ENCODE measurements at places on chromosomes 16 and 17.

DNA sequence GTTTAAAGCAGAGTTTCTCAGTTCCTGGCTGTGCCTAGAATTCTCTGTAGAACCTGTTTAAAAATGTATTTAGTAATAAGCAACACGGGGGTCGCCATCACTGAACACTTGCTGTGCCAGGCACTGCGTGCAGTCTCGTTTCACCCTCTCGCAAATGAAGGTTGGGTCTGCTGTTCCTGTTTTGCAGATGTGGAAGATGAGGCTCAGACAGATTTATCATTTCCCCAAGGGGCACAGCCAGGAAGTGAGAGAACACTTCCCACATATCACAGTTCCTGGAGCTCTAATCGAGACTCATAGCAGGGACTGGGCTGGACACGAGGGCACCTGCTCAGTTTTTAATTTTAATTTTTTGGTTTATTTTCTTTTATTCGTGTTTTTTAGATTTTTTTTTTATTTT is 122.7 kb downstream of the ABCC6 start:
- no peak for DNase-seq

DNA sequence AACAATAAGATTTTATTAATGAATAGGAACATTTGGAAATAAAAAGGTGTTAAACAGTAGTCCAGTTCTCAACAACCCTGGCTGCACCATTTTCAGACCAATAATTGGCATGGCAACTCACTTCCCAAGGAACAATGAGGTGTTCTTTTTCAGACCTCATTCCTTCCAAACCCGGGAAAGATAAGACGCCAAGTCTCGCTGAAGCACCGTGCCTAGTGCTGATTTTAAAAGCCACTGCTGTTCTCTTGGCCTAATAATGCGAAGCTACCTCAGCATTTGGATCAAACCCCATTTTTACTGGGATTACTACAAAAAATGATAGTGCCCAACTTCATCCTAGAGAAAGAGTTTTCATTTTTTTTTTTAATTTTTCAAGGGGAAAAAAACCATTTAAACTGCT is 75.2 kb upstream of the NOL11 start:
- DNase-seq, result no peak

DNA sequence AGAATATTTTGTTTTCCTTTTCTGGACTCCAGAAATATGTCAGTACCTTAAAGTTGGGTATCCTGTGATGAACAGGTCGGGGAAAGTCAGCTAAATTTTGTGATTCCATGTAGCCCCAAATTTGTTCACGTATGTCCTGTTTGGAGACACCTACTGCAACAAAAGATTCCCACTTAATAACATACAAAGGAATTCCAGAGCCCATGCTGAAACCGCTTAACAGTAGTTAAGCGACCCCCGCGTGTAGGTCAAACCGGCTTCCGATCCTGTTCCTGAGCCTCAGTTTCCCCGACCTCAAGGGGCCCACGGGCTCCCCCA is 477 bp downstream of the MTHFSD start:
- no peak for DNase-seq

GRCh38 chr16:79124016-79124756 is 476.4 kb downstream of the MAF start:
- DNase-seq, result no peak

DNA sequence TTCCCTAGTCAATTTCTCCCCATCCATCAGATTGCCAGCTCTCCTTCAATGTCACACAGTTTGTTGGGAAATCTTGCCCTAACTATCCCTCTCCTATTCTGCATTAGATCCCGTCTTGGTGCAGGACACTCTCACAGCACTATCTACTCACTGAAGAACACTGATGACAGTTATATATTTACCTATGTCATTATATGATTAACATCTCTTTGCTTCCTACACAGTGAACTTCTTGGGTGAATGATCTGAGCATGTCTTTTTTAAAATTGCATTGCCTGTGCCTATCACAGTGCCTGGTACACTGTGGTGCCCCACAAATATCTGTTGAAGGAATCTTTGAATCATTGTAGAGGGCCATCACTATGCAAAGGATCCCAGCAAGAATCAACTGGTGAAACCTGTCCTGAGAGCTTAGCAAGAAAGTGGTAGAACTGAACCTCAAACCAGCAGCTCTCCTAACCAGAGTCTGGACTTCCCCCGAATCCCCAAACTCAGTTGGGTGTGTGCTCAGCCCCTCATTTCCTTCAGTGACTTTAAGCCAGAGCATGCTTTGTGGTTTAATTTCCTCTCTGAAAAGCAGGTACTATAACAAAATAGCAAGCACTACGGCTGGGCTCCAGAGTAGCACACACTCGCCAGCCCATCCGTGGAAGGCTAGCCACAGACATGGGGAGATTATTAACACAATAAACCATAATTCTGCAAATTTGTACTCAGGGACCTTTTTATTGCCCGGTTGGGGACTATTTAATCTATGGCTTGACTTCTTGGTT is 680.7 kb upstream of the SALL1 start:
- DNase-seq, result no peak

DNA sequence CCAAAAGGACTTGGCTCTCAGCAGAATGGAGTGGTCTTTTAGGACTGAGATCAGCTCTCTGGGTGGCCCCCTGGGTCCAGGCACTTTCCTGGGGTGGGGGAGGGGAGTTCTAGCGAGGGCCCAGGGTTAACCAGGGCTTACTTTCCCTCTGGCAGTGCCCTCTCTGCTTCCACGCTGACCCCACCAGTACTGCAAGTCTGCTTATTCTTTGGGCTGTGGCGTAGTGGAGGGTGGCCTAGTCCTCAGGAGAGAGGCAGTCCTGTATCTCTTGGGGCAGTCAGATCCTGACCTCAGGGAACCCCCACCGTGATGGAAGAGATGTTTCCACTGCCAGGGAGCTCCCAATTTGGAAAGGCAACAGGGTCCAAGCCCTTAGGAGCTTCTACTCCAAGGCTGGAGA is 79.4 kb downstream of the CCDC182 start:
- DNase-seq, result no peak

DNA sequence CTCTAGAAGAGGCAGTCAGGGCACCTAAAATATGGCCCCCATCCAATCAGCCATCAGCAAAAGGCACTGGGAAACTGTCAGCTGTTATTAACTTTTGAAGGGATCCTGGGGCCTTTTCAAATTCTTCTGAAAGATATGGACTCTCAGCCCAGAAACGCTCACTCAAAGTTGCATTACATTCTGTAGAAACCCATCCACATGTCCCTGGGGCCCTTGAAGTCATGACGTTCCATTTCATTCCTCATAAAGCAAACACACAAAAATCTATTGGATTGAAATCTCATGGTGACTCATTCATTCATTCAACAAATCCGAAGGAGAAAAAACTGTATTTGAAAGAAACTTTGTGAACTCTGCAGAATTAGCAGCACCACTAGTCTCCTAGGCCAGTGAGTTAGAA is 215.3 kb downstream of the C16orf95 start:
- no peak for DNase-seq

GRCh38 chr17:1485423-1486376 is 6.8 kb downstream of the MYO1C start:
- DNase-seq, result peak; percentile 2

DNA sequence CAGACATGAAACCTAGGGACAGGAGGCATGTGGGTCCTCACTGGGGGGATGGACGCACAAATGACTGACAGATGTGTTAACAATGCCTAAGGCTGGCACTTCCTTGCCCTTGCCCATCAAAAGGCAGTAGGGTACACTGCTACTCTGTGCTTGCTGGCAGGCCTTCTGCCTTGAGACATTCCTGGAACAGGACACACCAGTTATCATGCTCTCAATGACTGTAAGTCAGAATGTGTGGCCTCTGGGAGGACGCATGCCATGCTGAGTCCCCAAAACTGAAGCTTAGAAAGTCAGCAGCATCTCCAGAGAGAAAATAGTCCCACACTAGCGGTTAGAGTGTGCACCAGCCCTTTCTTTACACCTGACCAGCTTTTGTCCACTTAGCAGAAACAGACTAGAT is 16.1 kb upstream of the SREBF1 start:
- DNase-seq, result no peak

DNA sequence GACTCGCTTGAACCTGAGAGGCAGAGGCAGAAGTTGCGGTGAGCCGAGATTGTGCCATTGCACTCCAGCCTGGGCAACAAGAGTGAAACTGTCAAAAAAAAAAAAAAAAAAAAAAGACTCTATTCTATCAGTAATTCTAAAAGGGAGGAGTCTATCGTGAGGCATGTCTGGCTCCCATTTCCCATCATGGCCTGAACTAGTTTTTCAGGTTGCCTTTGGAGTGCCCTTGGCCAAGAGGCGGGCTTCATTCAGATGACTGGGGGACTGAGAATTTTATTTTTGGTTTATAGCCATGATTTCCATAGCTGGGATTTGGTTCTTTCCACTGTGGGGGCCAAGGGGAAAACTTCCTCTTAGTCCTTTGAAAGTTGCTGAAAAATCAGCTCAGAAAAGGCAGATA is 3.5 kb upstream of the SNX29 start:
- DNase-seq, result no peak

- no peak for DNase-seq
These were observed 1.4 kb downstream of the ENDOV start for GRCh38 chr17:80416260-80416939.

DNA sequence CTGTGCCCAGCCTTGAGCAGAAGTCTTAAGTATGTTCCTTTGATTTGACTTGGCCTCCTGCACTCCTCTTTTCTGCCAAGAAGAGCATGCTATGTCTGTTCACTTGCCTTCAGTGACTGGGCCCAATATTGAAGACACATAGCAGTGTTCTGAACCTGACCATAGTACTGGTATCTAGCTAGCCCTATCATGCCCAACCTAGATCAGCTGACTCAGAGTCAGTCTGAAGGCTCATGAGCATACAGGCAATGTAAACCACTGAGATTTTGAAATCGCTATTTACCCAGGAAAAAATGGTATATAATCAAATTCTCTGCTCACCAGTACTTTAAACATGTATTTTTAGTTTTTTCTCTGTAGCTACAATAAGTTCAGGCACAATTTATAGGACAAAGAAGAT is 129.4 kb downstream of the TANC2 start:
- DNase-seq, result no peak

DNA sequence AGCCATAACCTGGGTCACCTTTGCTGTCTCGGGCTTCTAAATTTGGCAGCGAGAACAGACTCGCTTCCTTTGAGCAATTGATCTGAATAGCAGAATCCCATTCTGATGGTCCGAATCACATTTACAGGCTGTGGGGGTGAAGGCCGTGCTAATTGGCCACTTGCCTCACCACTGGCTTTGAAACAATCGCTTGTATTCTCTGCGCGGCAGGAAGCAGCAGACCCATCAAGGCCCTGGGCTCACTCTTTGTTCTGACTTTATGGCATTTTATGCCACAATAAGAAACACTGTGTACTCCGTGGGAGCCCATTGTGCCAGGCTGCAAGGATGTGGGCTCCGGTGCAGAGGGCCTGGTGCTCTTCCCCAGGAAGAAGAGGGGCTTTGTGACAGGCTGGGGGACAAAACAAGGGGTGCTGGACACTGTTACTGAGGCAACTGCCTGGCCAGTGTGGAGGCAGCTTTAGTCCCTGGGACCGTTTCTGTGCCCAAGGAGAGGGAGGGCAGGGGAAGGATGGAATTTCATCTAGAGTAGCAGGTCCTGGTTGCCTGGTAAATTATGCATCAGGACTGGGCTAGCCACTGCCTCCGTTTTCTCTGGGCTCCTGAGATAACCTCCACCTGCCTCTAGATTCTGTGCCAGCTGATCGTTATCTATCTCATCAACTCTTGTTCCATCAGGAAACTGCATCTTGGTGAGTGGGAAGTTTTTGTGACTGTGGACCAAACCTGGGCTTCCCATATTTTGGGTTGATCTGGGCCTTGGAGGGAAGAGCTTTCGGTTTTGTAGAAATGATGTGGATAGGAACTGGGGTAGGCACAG is 78.5 kb downstream of the MRC2 start:
- DNase-seq, result no peak

DNA sequence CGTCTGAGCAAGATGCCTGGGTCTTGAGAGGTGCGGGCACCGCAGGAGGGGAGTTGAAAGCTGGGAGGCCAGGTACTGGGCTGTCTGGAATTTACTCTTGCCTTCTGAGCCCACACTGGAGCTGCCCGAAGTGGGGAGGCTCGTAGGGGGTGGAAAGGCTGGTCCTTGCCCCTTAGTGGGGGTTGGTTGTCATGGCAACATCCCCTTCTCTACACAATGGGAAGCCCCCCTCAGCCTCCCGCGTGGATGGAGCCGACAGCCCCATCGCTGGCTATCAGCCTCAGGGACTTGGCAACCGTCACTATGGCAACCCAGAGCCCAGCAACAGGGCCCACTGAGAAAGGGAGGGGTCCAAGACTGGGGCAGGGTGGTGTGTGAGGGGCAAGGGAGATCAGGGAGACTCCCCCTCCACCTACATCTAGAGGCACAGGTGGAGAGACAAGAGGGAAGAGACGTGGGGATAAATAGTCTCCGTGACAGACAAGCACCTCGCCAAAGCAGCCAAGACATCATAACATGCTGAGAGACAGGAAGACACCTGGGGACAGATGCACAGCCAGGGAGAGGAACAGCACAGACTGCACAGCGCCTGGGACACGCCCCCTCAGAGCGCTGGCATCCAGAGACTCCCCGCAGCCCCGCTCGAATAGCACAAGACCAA is 5.3 kb upstream of the DNAH2 start:
- no peak for DNase-seq

GRCh38 chr17:49898366-49899190 is 50.7 kb upstream of the TAC4 start:
- DNase-seq, result no peak

GRCh38 chr17:2935632-2936031 is 127.8 kb downstream of the OR1D5 start:
- DNase-seq, result no peak

DNA sequence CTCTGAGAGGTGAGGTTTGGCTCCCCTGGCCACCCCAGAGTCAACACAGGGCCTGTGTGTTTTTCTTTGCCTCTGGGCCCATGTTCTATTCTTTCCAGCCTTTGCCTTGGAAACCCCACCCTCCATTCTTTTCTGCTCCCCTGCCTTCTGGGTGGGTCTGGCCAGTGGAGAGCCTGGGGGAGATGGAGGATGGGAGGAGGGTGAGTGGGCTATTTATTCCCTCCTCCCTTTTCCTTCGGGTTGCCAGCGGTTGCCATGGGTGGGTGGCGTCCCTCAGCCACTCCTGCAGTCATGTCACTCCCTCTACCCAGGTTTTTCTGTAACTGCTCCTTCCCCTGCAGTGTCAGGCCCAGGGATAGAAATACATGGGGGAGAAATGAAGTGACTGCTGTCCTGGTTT is 15.5 kb downstream of the CMIP start:
- no peak for DNase-seq

DNA sequence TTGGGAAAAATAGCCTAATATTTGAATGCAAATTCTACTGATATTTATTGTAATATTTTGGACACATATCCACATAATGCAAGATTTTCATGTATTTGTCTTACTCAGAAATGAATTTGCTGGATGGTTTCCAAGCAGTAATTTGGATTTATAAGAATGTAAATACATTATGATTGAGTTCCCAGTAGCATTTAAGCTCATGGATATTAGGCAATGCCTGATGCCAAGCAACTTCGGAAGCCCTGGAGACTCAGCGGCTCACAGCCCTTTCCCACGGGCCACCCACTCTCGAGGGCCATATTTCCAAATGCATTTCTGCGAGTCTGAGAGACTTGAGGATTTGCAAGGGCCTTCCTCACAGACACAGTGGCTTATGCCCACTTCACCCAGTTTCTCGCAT is 62.1 kb upstream of the MYOCD start:
- no peak for DNase-seq

- DNase-seq, result no peak
These were observed at the start of gene WFDC1 for GRCh38 chr16:84294531-84295142. TSS of gene WFDC1 (plus strand) at chr16:84294878. CDS start at chr16:84294972, 94 bp downstream.
